Cortex of kidney (tissue), 1 donor: ENCODE measurements at places on chromosomes 4 and X.

GRCh38 chrX:129449148-129449547 lies 74.1 kb downstream of the SMARCA1 start:
- no peak for DNase-seq

DNA sequence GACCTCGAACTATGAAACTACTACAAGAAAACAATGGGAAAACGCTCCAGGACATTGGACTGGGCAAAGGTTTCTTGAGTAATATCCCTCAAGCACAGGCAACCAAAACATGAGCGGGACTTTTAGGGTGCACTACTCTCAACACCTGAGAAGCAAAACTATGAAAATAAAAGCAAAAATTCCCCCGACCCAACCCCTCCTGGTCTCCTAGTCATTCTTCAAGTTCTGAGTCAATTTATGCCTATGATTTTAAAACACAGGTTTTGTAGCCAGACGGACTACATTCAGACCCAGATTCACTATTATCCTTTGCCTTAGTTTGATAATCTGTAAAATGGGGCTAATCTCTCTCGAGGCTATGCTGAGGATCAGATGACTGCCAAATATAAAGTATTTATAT lies 97.0 kb downstream of the SOWAHB start:
- no peak for DNase-seq

- DNase-seq, result no peak
Observed at GRCh38 chrX:49276671-49277534, 7.3 kb downstream of the PPP1R3F start.

- DNase-seq, result no peak
Observed at GRCh38 chr4:103996064-103996463, 276.3 kb upstream of the TACR3 start.

- DNase-seq, result no peak
Observed at GRCh38 chrX:72312311-72312940, 6.7 kb upstream of the CITED1 start.

- DNase-seq, result no peak
Observed at GRCh38 chr4:17448689-17449088, 63.2 kb downstream of the QDPR start.

DNA sequence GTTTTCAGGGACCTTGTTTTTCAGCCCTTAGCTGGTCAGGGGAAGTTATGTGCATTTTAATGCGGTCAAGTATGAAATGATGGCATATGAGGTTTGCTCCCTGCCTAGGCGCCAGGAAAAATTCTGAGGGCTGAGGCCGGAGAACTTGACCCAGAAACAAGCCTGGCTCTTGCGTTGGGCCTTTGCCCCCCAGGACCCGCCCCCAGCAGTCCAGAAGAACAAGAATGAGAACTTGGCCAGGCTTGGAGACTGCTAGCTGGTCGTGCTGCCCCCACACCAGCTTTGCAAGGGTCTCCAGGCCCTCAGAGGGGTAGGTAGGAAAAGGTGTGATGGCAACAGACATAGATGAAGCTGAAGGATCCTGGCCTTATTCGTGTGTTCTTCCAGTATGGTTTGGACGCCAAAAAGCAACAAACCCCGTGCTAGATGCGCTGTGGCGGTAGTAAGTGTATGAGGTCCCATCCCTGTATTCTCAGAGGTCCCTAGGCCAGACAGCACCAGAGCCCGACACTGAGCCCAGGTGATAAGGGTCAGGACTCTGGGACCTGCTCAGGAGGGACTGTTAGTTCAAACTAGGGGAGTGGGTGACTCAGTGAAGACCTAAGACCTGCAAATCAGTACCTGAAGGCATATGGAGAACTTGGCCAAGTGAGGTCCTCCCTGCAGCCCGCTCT lies 10.5 kb downstream of the NKX3-2 start:
- no peak for DNase-seq

GRCh38 chr4:140255467-140255866 lies 101.5 kb upstream of the MAML3 start:
- DNase-seq, result no peak

DNA sequence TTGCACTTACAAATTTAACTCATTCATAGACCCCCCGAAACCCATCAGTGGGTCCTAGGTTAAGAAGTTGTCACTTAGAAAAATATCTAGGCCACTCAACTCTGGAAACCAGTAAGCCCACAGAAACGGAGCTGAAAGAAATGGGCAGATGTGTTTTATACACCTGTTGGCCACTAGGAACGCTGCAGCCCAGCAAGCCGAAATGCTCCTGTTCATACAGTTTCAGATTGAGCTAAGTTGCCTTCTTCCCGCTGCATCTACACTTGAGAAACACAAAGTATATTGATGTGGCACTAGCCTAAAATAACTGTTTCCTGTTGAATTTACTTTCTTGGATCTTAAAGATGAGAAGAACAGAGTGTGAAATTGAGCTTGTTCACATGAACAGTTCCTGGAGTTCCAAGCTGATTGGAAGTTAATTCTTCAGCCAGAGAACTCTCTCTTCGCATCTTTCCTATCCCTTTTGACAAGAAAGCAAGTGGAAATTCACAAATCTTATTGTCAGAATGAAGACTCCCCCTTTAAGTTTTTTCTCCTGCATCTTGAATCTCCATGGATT lies 174.1 kb downstream of the RBMX2 start:
- no peak for DNase-seq

DNA sequence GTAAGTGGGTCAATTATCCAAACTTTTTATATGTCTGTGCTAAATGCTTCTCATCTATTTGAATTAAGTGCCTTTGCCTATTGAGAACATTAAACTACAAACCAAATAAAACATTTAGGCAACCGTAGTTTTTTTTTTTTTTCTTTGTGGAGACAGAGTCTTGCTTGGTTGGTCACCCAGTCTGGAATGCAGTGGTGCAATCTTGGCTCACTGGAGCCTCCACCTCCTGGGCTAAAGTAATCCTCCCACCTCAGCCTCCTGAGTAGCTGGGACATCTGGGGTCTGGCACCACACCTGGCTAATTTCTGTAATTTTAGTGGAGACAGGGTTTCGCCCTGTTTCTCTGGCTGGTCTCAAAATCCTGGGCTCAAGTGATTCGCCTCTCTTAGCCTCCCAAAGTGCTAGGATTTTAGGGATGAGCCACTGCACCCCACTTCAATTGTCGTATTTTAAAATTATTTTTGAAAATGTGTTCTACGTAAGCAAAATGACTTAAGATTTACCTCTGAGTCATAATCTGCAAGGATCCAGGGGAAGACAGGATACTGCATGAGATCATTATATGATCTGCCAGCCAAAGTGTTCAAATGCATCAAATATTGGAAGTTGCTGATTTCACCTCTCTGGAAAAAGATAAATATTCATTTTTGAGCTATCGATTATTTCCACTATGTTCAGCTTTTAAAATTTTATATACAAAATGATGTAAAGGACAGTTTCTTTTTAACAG lies 125.6 kb downstream of the CDS1 start:
- DNase-seq, result no peak

- no peak for DNase-seq
Observed at GRCh38 chr4:32569861-32570260, 1849.7 kb downstream of the PCDH7 start.

GRCh38 chrX:29466456-29466855 lies 748.9 kb upstream of the MAGEB2 start:
- no peak for DNase-seq

GRCh38 chrX:2374086-2374485 lies 126.7 kb downstream of the DHRSX start:
- DNase-seq, result no peak

GRCh38 chr4:137310166-137310565 lies 222.1 kb downstream of the PCDH18 start:
- DNase-seq, result no peak

DNA sequence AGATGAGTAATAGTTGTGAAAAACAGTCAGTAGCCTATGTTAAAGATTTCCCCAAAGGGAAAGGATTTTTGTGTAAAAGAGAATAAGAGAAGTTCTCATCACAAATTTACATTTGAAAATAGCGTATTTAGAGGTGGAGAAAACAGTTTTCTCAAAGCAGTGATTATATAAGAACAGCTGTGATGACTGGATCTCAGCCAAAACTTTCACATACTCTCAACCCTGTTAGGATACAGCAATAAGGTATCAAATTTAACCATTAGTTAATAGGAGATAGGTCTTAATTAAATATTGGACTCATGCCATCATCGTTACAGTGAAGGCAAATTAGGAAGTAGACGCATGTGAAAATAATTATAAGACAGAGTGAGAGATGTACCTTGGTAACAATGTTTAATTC lies 622.7 kb downstream of the PCDH18 start:
- no peak for DNase-seq

GRCh38 chr4:144687466-144687865 lies 41.5 kb downstream of the HHIP start:
- DNase-seq, result no peak

GRCh38 chrX:136810493-136810892 lies 29.8 kb upstream of the ARHGEF6 start:
- DNase-seq, result no peak

- no peak for DNase-seq
Observed at GRCh38 chrX:54357414-54358377, at the start of gene WNK3. Gene WNK3, minus strand, starts transcription at chrX:54358046.

GRCh38 chr4:186642530-186642929 lies 81.1 kb downstream of the FAT1 start:
- DNase-seq, result no peak

GRCh38 chr4:1608196-1608820 lies 75.8 kb downstream of the FAM53A start:
- no peak for DNase-seq

DNA sequence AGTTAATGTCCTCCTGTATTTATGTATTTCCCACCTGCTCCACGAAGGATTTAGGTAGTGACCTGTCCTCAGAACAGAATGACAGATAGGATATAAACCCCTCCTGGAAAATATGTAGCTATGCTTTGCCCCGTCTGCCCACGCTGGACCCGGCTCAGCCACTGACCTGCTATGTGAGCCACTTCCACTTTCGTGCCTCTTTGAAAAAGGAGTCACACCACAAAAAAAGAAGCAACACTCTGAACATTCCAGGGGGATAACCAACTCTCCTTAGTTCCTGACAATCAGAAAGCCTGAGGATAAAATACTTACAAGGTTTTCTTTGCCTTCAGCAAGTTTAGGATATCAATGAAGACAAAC lies 11.1 kb downstream of the ACSL1 start:
- DNase-seq, result no peak

- no peak for DNase-seq
Observed at GRCh38 chr4:12488672-12489071, 995.5 kb downstream of the RAB28 start.
